ENCODE measurements at places on chromosomes 4 and X.

DNA sequence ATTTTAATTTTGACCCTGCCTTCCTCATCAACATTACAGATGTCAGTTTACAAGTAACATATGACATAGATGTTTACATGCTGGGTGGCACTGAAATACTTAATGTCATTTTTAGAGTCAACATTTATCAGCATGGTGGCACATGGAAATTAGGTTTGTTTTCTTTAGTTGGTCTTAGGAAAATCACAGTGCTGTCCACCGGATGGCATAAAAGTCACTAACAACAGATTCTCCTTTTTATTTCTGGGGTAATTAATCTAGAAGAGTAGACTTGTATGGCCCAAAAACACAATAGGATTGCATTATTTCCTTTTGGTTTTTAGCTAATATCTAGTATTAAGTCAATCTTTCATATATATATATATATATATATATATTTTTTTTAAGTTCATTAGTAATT lies 88.6 kb upstream of the HHIP start:
- DNase-seq, result no peak

GRCh38 chrX:99663136-99663535 lies 746.9 kb downstream of the PCDH19 start:
- no peak for DNase-seq

DNA sequence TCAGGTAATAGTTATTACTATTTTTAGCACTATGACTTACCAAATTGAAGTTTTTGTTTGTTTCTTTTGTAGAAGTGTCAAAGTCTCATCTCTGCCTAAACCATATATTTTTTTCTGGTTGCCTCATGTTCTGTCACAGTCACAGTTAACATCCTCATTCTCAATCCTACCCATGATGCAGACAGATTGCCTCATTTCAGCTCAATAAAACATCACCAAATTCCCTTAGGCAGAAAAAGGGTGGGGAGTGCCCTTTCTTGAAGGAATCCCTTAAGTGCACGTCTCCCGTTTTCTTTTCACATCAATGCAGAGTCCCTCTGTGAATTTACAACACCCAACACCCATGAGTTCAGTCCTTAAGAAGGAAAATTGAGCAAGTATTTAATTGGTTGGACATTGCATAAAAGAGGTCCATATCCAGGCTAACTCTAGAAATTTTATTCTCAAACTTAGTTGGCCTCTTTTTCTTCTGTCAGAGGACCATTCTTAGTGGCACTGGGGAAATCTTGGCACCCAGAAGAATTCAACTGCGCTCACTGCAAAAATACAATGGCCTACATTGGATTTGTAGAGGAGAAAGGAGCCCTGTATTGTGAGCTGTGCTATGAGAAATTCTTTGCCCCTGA lies 103.7 kb upstream of the BMPR1B start:
- DNase-seq, result no peak

- no peak for DNase-seq
These were observed 78.1 kb downstream of the RLIM start for GRCh38 chrX:74536152-74536831.

DNA sequence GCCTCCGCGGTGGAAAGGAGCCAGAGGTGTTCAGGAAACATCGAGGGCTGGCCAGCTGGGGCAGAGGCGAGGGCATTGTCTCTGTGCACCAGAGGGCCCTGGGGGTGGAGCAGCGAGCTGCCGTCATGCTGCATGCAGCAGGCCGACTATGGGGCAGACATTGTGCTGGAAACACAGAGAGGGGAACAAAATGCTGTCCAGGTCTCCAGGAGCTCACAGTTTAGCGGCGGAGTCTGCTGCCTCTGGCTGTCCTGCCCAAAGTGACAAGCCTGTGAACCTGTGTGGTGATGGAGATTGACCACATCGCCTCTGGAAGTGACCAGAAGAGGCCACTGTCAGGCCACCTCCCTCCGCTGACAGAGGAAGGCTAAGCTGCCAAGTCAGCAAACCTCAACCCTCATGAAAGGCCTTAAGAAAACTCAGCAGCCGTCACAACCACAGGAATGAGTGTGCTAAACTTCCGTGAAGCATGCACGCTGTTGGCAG lies 20.1 kb upstream of the SASH3 start:
- DNase-seq, result peak; percentile 47

DNA sequence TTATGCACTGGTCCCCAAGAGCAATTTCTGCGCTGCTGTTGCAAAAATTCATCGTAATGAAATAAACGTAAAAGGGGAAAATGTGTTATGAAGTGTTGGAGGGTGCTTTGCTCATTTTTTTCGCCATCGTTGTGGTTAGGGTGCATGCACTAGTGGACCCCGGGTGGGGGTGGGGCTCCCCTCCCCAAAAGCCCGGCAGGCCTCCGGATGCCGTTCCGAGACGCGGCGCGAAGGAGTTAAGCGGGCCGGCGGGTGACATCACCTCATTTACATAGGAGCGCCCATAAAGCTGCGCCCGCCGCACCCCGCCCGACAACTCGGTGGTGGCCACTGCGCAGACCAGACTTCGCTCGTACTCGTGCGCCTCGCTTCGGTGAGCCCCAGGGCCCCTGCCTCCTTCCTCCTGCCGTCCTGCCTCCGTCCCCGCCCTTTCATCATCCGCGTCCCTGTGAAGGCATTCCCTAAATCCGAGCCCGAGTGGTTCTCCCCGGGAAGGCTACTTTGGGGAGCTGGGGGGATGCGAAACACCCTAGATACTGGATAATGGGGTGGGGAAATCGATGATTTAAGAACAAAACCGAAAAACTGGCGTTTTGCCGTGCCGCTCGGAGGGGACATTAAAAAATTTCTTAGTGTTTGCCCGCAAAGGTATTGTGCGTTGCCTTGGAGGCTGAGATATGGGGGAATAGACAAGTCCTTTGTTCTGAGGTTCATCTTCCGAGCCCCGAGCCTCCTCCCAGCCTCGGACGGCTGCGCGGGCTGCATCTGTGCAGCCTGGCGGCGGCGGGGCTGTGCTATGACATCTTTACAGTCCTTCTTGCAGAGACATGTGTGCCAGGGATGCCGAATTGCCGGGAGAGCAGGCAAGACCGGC lies at the start of gene TMSB4X:
TSS of gene TMSB4X (plus strand) at position 315 of the 874 bp plus-strand sequence.
- no peak for DNase-seq

DNA sequence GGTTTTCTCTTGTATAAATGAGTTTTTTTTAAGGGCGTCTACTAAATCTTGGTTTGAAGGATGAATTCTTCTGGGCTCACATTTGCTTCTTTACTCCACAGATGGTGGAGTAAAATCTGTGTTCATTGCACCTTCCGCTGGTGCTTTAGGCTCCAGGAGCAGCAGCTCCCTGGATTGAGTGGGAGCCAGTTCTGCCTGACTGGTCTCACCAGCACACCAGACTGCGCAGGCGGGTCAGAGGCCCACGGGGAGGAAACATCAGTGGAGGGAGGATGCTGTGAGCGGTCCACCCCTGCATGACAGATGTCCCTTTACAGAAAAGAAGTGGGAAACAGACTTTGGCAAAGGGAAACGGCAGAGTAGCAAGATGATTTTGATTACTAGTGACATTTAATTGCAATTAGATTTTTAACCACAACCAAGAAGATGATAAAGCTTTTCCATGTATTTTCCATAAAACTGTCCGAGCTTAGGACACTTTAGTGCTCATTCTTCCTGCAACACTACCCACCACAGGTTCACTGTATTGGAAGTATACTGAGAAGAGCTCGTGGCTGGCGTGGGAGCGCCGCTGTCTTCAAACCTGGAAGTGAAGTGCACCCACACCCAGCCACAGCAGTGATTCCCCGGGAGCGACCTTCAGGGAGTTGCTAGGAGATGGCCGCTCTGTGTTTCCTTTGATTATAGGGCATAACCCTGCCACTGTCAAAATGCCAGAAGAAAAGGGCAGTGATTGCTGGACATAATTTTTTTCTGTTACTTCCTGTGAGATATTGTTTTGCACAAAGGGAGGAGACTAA lies 95.2 kb downstream of the SORBS2 start:
- no peak for DNase-seq

DNA sequence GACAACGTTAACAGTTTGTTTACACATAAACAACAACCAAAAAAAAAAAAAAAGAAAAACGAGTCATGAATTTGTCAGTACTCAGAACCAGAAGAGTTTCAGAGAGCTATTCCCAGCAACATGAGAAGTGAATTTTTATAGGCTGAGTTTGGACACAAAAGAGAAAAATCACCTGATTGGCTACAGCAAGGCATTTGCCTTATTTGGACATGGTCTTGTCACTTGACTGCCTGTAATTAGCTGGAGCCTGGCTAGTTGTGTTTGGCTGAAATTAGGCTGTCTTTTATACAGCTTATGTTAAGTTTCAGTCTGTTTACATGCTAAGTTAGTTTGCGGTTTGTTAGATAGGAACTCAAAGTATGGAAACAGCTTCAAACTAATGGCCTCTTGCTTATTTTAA lies 880 bp upstream of the TEX13A start:
- no peak for DNase-seq

DNA sequence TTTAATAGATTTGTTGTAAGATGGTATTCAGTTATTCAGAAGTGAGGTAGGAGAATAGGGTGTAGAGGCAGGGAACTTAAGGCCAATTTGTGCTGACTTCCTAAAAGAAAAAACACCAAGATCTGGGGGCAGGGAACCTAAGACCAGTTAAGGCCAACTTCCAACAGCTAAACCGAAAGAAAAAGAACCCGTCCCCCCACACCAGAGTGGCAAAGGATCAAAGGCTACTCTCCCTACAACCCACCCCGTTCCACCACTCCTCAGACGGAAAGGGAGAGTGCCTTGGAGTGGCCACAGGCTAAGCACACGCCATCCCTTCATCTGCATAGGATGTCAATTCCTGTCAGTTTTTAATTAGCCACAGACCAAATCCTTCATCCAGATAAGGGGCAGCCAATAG lies 3.7 kb upstream of the ZNF718 start:
- DNase-seq, result no peak

- no peak for DNase-seq
These were observed 130.3 kb downstream of the DIPK2B start for GRCh38 chrX:45070116-45071007.

DNA sequence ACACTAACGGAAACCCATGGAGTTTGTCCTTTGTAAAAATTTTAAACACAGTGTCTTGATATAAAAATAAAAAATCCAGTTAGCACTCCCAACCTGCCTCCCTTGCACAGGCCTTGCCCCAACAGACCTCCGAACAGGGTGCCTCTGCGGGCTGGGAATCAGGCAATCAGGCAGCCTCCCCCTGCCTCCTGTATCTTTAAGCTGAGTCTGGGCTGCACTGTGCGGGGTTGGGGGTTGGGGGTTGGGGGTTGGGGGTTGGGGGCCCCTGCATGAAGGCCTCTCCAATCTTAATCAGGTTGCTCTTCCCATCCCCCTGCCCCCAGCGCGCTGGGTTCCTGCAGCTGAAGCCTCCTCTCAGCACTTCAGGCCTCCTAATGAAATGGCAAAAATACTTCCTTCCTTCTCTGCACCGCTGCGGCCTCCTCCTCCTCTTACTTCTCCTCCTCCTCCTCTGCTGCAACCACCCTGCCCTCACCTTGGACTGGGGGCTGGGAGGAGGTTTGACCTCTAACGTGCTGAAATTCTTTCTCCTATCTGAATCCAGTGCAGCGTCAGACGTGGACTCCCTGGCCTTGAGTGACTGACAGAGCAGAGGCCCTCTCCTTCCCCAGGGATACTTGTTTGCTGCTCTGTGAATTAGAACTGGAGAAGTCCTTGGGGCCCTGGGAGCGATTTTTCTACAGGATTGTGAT lies 26.6 kb downstream of the NLGN3 start:
- DNase-seq, result no peak

DNA sequence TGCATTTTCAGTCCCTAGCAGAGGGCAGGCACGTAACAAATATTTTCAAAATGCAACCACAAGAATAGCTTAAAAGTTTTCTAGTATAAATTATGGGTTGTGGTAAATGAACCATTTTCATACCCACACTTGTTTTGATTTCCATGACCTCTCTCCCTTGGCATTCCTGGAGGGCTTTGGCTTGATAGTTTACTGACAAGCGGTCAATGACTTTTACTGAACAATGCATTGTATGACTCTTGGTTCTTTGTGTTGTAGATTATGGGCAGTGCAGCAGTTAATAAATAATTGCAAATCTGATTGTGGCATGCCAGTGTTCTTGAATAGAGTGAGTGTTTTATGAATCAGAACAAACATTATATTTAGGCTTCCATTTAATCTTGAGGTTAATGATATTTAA lies 285.2 kb upstream of the ARX start:
- DNase-seq, result no peak

DNA sequence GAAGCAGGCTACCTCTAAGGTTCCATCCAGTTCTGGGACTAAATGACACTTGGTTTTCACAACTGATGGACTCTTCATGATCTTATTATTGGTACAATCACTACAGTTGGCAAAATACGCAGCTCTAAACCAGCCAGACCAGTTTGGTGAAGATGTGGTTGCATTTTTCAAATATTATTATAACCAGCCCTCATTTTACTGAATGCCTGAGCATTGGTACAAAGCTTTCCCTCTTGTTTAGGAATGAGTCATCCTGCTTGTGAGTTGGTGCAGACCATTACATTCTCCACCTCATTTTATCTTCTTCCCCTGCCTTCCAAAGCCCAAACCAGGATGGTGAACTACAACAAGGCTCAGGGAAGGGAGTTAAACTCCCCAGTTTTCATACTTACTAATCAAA lies 223.1 kb downstream of the KDR start:
- DNase-seq, result peak; percentile 26

DNA sequence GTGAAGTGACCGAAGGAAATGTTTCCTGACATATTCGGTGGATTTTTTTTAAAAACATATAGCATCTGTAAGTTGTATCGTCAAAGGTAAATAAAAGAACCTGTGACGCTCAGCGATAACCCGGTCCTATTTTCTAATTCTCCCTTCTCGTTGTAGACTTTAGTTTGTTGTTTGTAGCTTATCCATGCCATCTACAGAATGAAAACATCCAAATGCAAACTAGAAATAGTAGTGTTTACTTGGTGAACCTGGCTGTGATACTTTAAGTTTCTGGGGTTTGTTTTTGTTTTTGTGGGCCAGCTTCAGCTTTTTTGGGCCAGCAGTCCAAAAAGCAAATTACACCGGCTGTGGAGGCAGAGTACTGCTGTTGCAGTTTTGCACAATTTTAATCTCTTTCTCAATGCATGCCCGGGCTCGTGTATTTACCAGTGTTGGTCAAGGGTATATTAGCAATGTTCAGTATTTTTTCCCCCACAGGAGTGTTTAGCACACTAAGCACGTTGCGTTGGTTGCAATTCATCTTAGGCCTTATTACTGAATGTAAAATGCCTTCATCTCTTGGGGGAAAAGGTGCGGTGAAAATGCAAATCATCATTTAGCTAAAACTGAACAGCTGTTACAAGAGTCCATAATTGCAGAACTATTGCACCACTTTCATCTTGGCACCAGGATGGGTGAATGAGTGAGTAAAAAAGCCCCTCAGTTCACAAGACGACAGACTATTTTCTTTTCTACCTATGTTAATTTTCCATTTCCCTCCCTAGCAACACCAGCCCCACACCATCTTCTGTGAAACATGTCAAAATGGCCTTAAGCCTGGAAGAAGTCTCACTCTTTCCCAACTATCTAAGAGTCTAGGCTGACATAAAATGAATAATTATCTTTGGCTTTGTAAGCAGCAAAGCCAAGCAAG lies 1.7 kb upstream of the CNOT6L start:
- DNase-seq, result no peak

Data from AG04449 (cell line).